ENCODE measurements at places on chromosomes 5 and 9.

GRCh38 chr5:56290378-56291078 lies 57.4 kb upstream of the ANKRD55 start:
- DNase-seq, result no peak

- DNase-seq, result no peak
Observed at GRCh38 chr5:80043187-80043586, 8.0 kb downstream of the THBS4 start.

GRCh38 chr5:122163121-122164069 lies 34.0 kb downstream of the ZNF474 start:
- DNase-seq, result no peak

- DNase-seq, result no peak
Observed at GRCh38 chr5:45604092-45604491, 92.1 kb downstream of the HCN1 start.

GRCh38 chr5:88058625-88059024 lies 210.0 kb downstream of the TMEM161B start:
- DNase-seq, result no peak

GRCh38 chr9:1768561-1768960 lies 246.6 kb upstream of the SMARCA2 start:
- DNase-seq, result no peak

GRCh38 chr5:1885868-1886845 lies 3.4 kb upstream of the IRX4 start:
- DNase-seq, result peak; percentile 26
